Spleen (tissue), 13 donors: ENCODE measurements at places on chromosomes 7 and 10. TPM values are rescaled to one million over a fixed set of nuclear protein-coding genes. Genes with fewer than 3 reads are reported as not detected.

NAT16 gene
- not detected for polyA plus RNA-seq

SFTPA1 gene
- polyA plus RNA-seq, result 0.30 TPM

CRYGN gene
- polyA plus RNA-seq, result 0.32 TPM

BICC1 gene
- polyA plus RNA-seq, result 0.86 TPM

OPALIN gene
- not detected for polyA plus RNA-seq
